Stimulated activated CD4-positive, alpha-beta T cell treated with anti-CD3 and anti-CD28 coated beads, Interleukin-4, amount 100 ng/mL, for 4 hours (primary cell): ENCODE measurements at places on chromosomes 13 and 19.

DNA sequence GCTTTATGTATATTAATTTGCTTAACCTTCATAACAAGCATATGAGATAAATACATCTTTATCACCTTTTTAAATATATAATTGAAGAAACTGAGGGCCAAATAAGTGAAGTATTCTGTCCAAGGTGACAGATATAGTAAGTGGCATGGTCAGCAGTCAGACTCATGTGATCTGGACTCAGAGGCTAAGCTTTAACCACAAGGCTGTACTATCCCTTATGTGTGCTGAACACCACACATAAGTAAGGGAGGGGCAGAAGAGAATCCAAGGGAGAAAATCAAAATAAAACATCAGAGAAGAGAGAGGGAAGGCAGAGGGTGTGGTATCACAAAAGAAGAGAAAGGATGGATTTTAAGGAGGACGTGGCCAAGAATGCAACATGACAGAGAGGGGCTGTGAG, 348.4 kb downstream of the EFNB2 start:
- no peak for DNase-seq

DNA sequence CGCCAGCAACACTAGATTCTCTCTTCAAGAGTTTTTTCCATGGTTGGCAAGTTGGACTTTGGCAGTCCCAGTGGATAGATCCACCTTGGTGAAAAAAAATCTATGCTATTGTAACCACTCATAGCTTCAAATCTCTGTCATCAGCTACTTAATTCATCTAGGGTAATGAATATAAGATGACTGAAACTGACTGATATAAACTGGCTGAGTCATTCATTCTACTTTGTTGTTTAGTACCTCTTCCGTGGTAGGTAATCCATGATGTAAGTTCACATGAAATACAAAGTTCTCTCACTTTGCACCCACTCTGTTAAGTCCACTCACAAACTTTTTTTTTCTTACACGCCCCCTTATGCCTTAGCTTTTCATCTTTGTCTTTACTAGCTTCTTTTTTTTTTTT, 1381.5 kb downstream of the SLITRK5 start:
- no peak for DNase-seq

DNA sequence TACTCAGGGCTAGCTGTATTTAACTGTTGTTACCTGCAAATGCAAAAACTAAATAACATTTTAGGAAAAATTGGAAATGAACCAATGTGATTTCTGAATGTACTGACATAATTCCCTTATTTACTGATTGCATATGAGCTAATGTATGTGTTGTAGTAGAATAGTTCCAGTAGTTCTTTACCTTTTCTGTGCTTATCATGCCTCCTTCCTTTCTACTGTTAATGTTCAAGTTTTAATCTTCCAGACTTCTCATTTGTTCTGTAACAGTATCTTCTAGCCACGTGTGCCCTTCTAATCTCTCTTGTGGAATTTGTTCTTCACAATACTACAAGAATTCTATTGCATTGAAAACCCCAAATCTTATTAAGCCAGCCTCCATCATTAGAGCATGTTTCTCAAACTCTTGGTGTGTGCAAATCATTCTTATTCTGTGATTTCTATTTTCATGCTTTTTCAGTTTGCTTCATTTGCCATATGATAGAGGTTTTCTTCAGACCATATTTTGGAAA, 17.7 kb downstream of the LSM14A start:
- DNase-seq, result no peak

DNA sequence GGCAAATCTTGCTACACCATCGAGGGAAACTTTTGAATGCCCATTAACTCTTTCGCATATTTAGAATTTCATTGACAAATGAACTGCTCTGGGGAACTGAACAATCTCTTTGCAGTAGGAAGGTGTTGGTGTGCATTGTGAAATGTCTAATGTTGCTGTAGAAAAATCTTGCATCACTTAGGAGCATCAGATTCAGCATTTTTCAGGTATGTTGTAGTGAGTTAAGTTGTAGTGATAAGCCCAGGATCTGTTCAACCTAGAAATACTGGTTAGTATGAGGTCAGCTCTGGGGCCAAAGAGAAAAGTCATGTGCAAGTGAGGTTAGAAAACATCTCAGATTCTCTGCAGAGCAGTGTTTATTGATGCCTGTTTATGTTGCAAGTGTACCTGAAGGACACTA, 4.1 kb downstream of the FRY start:
- DNase-seq, result no peak

DNA sequence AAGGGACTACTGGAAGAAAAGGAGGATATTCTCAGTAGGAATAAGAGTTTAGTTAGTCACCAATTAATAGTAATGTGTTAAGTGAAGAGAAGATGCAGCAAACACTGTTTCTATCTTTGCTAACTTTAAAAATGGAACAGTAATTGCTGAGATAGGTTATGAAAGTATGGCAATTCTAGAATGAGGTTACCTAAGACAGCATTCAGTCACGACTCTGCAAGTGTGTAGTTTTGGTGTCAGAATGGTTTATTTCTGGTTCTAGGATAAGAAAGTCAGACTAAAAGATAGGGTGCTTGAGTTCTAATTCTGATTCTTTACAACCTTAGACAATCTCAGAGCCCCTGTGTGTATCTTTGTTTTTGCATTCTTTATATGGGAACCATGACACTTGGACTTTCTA, 138.1 kb downstream of the POU4F1 start:
- DNase-seq, result no peak
